HS-5 (cell line): ENCODE measurements at places on chromosomes 4 and X.

DNA sequence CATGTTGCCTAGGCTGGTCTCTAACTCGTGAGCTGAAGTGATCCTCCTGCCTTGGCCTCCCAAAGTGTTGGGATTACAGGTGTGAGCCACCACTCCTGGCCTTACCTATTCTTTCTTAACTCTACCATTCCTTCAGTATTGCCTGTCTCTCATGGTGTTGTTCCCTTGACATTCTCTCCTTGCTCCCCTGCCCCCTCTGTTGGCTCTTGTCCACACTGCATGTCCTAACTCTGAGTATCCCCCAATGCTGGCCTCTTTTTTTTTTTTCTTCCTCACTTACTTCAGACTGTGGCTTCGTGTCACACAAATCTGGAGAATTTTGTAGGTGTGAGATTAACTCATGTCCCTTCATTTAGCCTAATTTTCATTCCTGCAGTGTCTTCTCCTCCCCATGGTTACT is 22.9 kb upstream of the FRMPD4 start:
- DNase-seq: no peak

- no peak for DNase-seq
Observed at GRCh38 chr4:83392562-83392961, 57.9 kb upstream of the HPSE start.

DNA sequence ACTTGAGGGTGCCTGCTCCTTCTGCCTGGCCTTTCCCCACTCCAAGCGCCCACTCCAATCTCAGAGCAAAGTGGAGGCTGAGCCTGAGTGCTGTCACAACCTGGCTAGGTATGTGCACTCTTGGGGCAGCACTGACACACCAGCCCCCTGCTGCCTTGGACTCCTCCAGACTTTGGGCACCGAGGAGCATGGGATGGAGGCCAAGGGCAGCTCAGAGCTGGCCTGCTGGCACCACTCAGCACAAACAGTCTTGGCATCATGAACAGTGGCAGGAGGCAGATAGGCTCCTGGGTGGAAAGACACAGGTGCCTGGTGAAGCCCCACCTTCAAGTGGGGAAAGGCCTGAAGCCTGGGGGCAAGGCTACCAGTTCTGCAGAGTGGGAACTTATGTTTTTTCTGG is 91.8 kb downstream of the KCNIP4 start:
- no peak for DNase-seq

DNA sequence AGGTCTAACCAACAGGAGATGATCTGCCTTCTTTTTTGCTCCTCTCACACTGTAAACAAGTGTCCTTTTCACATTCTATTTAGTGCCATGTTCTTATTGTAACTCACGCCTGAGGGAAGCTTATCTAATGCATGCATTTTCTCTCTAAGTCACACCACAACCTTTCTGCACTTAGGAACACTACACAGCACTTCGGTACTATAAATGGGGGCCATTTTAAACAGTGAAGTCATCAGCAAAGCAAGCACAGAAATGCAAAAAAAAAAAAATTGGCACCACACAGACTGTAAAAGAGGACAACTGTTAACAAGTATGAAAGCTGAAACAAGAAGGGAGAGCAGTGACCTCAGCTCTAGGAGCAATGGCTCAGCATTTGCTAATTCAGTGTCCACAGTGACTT is 45.2 kb downstream of the PRSS12 start:
- DNase-seq: no peak

DNA sequence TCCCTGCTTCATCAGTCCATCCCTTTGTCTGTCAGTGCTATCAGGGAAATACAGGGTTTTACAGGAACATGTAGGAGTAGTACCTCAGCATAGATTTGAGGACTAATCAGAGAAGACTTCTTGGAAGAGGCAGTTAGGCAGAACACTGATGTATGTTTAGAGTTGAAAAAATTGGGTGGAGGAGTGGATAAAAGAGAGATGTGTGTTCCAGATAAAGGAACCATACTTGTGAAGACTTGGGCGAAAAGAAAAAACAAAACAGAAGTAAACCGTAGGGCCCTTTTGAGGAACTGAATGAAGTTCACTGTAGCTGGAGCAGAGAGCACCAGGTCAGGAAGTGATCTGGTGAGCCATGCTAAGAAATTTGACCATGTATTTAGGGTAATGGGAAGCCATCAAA is 32.3 kb downstream of the AFF1 start:
- DNase-seq: no peak

DNA sequence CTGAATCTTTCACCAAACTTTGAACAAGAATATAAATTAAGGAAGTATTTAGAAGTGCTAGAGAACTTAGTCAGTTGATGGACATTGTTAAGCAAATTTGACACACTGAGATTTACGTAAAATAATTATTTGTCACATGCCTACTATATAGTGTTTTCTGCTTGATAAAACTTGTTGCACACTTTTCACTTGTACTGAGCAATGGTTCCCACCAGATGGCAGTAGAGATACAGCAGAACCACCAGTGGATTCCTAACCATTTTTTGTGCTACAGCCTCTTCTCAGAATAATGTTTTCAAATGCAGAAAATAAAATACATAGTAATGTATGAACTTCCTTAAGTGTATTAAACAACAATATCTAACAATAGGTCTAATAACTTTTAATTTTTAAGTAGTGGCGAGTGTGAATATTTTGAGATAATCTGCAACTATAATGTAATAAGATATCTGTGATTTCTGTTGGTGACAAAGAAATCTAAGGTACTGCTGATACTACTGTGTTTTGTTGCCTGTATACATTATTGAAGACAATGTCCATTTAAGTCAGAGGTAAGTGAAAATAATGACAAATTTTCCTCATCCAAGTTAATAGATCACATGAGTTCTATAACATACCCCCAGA is 81.2 kb downstream of the APOOL start:
- no peak for DNase-seq

- no peak for DNase-seq
Observed at GRCh38 chr4:173247321-173247720, 78.7 kb downstream of the GALNT7 start.

DNA sequence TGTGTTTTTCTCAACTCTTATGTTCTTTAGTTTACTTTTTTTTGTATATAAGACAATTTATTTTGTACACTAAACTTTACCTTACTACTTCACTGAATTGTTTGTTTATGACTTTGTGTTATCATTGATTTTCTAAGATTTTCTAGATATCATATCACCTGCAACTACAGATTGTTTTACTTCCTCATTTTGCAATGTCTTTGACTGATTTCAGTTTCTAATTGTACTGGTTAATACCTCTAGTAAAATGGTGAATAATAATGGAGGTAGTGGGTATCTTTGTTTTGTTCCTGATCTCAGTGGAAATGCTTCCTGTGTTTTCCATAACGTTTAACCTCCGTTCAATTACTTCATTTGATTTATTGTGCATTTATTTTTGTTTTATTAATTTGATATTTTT is 490.2 kb downstream of the TLL1 start:
- no peak for DNase-seq

DNA sequence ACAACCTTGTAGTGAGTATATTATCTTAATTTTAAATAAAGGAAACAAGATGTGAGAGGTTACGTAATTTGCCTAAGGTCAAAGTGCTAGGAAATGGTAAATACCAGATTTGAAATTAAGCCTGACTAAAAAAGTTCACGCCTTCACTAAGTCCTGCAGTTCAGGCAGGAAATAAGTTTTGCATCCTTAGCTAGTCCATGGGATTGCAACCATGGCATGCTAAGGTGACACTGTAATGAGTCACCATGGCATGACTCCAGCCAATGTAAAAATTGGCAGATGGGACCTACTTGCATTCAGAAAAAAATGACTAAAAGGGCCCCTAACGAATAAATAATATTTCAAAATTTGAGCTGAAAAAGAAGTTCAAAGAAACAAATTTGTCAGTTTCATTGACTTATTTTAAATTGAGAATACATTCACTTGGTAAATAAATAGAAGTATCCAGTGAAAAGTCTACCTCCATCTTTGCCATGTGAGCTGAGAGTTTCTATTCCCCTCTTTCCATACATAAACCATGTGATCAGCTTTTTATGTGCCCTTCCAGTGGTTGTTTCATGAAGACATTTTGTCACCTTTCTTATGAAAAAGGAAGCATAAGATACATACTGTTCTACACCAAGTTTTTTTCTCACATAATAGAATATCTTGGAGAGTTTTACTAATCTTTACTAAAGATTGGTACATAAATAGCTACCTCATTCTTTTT is 72.4 kb downstream of the ANKRD50 start:
- DNase-seq: peak; percentile 83
